Nucleus accumbens (tissue), 56 donors: ENCODE measurements at places on chromosomes 12 and 14.

DNA sequence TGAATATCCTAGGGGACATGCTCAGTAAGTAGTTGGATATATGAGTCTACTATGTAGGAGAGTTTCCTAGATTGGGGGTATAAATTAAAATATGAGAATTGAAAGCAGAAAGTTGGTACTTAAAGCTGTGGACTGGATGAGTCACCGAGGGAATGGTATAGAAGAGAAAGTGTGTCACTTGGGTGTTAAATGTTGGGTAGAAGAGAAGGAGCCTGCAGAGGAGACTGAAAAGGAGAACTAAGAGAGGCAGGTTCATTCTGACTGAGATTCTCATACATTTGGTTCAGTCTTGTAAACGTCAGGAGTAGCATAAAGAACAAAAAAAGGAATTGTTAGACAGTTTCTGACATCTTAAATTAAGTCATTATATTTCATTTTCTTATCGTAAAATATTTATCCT is 19.9 kb downstream of the LRRC9 start:
- no peak for DNase-seq

- no peak for DNase-seq
These were observed 7.0 kb upstream of the RABGGTA start for GRCh38 chr14:24278424-24278823.

DNA sequence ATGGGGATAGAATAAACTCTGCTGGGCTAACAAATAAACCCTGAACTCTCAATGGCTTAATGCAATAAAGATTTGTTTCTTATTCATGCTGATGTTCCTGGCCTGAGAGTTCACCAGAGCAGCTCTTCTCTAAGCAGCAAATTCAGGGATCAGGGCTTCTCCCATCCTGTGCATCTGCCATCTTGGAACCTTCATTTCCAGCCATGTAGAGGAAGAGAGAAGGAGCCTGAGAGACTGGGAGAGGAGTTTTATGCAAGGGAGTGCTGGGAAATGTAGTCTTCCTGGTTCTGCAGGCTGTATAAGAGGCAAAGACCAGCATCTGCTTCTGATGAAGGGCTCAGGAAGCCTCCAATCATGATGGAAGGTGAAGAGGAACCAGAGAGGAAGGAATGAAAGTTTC is 20.6 kb upstream of the APOLD1 start:
- no peak for DNase-seq

DNA sequence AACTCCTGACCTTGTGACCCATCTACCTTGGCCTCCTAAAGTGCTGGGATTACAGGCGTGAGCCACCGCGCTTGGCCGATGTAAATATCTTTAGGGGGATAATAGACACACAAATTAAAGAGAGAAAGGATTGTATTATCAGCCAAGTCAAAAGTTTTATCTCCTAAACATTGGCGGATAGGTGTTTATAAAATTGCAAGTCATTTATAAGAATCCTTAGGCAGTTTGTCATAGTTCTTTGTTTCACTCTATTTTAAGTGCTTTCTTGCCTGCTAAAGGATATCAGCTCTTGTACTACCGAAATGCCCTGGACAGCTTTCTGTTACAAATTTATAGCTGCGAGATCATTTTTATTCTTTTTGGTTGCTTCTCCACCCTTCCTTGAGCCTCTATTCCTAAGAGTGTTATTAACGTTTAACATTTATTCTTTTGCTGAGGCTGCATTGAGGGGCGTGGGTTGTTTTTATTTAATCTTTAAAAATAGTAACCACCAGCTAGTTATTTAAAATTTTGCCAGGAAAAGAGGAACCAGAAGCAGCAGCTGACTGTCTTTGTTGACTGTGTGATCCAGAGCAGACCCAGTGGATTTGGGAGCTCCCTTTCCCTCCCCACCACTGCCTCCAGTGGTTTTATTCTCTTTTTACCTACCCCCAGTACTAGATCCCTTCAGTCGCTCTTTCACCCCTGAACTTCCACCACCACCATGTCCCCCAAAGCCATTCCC is 106.4 kb downstream of the DIP2B start:
- DNase-seq: no peak

- DNase-seq: no peak
These were observed 60.8 kb upstream of the EEA1 start for GRCh38 chr12:92989715-92990484.

GRCh38 chr12:75628916-75629315 is 117.5 kb upstream of the KRR1 start:
- no peak for DNase-seq

- no peak for DNase-seq
These were observed 167.4 kb downstream of the DICER1 start for GRCh38 chr14:94989946-94990345.

DNA sequence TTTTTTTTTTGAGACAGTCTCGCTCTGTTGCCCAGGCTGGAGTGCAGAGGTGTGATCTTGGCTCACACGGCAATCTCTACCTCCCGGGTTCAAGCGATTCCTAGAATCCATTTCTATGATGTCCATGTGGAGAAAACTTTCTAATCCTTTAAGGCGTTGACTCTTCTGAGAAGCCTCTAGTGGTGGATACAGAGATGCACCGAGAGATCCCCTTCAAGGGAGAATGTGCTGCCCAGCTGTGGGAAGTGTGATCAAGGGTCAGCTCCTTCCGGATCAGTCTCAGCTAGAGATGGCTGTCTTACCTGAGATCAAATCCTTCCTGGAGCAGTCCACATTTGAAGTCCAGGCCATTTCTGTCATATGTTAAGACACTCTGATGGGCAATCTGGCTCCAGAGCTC is 92.7 kb upstream of the HECTD1 start:
- DNase-seq: no peak

DNA sequence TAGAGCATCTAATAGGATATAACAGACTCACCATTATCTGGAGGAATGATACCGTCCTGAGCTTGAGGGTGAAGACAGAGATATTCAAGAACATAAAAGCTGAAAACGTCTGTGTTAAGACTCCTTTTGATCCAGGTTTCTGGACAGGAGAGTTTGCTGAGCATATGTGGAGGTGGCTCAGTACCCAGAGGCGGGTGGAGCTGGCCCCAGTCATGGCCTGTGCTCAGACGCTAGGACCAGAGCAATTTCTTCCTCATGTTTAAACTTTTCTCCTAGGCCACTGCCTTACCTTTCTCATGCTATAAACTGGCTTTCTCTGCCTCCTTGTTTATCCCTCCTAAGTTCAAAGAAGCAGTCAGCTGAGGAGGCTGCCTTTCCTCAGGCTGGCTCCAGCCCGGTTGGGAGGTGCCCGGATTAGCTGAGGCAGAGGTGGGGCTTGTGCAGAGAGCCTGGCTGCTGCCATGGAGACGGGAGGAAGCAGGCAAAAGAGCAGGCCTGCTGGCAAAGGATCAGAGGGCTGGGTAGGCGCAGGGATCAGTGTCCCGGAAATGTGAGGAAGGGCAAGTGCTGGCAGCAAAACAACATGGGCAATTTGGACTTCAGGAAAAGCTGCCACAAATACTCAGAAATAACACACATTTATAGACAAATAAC is 13.7 kb downstream of the COA8 start:
- DNase-seq: no peak

GRCh38 chr14:55028066-55028465 is 1.0 kb downstream of the SOCS4 start:
- no peak for DNase-seq

- DNase-seq: no peak
These were observed 15.3 kb downstream of the PPP1R13B start for GRCh38 chr14:103832046-103832445.

GRCh38 chr12:125873016-125873415 is 807.8 kb downstream of the AACS start:
- no peak for DNase-seq

DNA sequence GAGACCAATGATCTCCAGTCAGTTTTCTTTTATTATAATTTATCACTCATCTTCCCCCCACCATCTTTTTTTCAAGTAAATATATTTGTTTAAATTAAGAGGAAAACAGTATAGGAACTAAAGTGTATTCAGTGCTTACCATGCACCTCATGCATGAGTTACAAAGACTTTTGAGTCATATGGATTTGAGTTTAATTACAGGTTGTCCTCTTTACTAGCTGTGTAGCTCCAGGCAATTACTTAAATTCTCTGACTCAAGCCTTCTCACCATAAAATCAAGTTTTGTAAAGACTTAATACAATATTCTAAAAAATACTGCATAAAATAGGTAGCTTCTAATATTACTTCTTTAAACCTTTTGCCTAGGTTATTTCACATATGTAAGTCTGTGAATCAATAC is 251.3 kb downstream of the SLC16A7 start:
- DNase-seq: no peak

DNA sequence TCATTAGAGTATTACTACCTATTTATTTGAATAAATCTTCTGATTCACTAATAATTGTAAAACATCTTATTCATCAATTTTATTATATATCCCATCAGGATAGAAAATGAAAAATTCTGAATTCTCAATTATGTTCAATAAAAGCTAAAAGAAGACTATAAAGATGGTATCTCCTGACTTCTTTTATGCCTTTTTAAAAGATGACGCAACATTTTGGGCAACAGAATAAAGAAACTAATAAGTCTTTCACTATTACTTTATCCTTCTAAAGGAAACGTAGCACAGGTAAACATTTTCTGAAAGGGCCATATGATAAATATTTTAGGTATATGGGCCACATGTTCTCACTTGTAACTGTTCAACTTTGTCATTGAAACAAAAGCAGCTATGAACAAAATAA is 10.1 kb upstream of the ATXN7L3B start:
- DNase-seq: no peak

- no peak for DNase-seq
These were observed 13.7 kb downstream of the ETV6 start for GRCh38 chr12:11663130-11663529.

DNA sequence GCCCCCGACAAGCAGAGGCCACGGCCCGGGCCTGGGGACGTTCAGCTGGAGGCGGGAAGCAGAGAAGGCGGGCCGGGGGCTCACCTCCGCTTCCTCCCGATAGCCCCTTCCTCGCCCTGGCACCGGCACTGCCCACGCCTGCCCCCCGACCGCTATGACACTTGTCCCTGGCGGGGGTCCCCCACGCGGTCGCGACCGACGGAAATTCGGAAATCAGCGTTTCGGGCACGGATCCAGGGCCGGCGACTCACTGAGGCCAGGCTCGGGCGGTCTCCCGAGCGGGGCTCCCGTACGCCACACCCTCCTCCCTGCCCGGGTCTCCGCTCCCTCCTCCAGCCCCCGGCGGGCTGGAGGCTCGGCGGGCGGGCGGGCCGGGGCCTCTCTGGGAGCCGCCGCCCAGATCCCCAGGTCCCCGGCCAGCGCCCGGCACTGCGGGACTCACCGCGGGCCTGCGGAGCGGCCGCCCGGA is 581 bp downstream of the PITPNM2 start:
- DNase-seq: no peak

DNA sequence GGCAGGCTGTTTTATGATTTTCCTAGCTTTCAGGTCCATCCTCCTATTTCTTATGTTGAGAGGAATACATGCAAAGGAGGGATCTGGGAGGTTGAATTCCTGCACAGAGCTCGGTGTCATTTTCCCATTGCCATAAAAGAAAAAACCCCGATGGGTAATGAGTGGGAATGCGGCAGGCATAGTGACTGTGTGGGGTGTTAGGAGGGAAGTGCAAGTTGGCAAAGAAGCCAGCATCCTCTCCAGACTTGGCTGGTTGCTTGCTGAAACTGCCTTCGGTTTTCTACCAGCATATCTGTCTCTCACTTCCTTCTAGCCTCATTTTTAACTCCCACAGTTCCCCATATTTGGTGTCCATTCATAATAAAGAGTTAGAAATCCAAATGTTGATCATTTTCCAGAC is 1046.1 kb downstream of the SLC6A15 start:
- DNase-seq: no peak

GRCh38 chr12:115132905-115133304 is 448.9 kb upstream of the TBX3 start:
- DNase-seq: no peak

- DNase-seq: no peak
These were observed 355.5 kb downstream of the ATP23 start for GRCh38 chr12:58296863-58297262.

GRCh38 chr12:40154381-40154780 is 48.5 kb upstream of the SLC2A13 start:
- DNase-seq: no peak

DNA sequence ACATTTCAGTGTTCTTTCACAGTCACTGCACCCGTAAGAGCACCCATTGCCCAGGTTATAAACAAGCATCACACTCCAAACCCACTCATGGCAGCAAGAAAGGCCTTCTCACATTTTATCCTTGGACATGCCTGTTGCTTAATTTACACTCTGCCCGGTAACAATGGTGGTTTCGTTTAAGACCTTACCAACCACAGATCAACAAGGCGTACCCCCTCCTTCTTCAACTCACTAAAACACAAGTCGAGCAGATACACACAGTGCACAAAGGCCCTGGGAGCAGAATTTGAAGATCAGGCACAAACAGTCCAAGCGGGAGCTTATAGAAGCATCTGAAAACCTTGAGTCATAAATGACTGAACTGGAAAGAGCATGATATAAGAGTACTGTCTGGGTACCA is 98.1 kb downstream of the GALC start:
- no peak for DNase-seq

DNA sequence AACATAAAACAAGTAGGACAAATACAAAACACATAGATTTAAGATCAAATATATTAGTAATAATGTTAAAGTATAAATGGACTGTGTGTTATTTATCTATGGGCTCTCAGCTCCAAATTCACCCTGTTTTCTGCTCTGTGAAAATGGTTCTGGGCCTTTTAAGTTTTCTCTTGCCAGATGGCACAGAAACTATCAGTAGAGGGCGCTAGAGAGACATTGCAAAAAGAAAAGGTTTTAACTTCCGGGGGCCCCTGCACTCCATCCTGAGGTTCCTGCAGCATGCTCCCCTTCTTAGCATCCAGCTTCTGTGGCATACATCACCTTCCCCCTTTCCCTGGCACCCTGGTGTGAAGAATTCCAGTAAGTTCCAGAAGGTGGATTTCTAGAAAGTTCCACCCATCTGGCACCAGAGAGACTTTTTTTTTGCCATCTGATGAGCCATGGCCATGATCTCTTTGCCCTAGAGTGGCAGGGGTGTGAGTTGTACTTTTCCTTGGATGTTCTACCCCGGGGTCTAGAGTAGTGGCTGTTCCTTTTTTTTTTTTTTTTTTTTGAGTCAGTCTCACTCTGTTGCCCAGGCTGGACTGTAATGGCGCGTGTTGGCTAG is 29.3 kb downstream of the ZCRB1 start:
- no peak for DNase-seq

DNA sequence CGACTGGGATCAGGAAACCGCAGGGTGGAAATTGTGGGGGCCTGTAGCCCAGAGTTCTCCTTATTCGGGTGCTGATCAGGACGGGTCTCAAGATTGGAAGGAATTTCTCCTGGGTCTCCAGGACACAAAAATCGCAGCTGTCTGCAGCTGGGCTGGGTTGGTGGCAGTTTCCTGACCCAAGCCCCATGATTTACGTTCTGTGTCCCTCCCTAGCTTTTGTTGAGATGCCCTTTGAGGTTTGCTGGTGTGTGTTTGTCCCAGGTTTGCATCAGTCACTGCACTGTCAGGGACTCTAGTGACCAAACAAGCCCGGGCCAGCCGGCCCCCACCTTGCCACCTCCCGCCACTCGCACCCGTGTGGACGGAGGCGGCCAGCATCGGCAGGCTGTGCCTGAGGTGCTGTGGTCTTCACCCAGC is 89.5 kb downstream of the FBXL14 start:
- DNase-seq: no peak
